ENCODE measurements at places on chromosomes 2 and 18. TPM values are rescaled to one million over a fixed set of nuclear protein-coding genes. Genes with fewer than 3 reads are reported as not detected.

MPP4 gene
- total RNA-seq, result 0.52 TPM

L3MBTL4 gene
- total RNA-seq, result 0.63 TPM

TUBA4B gene
- not detected for total RNA-seq

PROKR1 gene
- total RNA-seq, result 0.12 TPM

NGEF gene
- total RNA-seq, result 71.3 TPM

SH3RF3 gene
- total RNA-seq, result 11.7 TPM

TNFAIP6 gene
- not detected for total RNA-seq

CIDEA gene
- total RNA-seq, result not detected

STPG4 gene
- not detected for total RNA-seq

- H3K27ac ChIP-seq, result no peak overlapping the region
- no peaks in the 10 kb centered on the region for H3K36me3 ChIP-seq
- no peak for DNase-seq
- H3K4me3 ChIP-seq, result no peak overlapping the region
- H3K27me3 ChIP-seq, result peaks cover 58% of the 10 kb centered on the region
- H3K4me1 ChIP-seq, result no peaks in the 10 kb centered on the region
Measured at GRCh38 chr2:240713928-240714746, 22.5 kb downstream of the AQP12A start.

- peaks cover 8% of the 10 kb centered on the region for H3K4me1 ChIP-seq
- H3K4me3 ChIP-seq, result no peak overlapping the region
- no peak overlapping the region for H3K27ac ChIP-seq
- H3K27me3 ChIP-seq, result no peaks in the 10 kb centered on the region
- no peak for DNase-seq
- H3K36me3 ChIP-seq, result no peaks in the 10 kb centered on the region
Measured at GRCh38 chr2:84931384-84931821, 25.9 kb downstream of the TMSB10 start.

- no peak for DNase-seq
- H3K27ac ChIP-seq, result no peak overlapping the region
- H3K4me1 ChIP-seq, result peaks cover 32% of the 10 kb centered on the region
Measured at GRCh38 chr2:112694182-112694581, 26.6 kb upstream of the NT5DC4 start.

- no peaks in the 10 kb centered on the region for H3K27me3 ChIP-seq
- no peak overlapping the region for H3K4me3 ChIP-seq
- no peaks in the 10 kb centered on the region for H3K36me3 ChIP-seq
- no peak for DNase-seq
Measured at GRCh38 chr2:46689993-46690392, 210.6 kb downstream of the TMEM247 start.

GRCh38 chr2:211846036-211846400 lies 692.6 kb downstream of the ERBB4 start:
- H3K27ac ChIP-seq, result no peak overlapping the region
- no peaks in the 10 kb centered on the region for H3K36me3 ChIP-seq
- H3K4me3 ChIP-seq, result no peak overlapping the region

GRCh38 chr2:227597998-227598397 lies 695 bp upstream of the SCYGR2 start:
- no peak overlapping the region for H3K27ac ChIP-seq
- peak; percentile 42 for DNase-seq
- no peak overlapping the region for H3K4me3 ChIP-seq
- H3K27me3 ChIP-seq, result no peaks in the 10 kb centered on the region

GRCh38 chr18:49563701-49564517 lies 2.1 kb downstream of the LIPG start:
- H3K36me3 ChIP-seq, result no peaks in the 10 kb centered on the region
- H3K27ac ChIP-seq, result peak overlapping the region; percentile 76
- H3K4me3 ChIP-seq, result peak overlapping the region; percentile 71

DNA sequence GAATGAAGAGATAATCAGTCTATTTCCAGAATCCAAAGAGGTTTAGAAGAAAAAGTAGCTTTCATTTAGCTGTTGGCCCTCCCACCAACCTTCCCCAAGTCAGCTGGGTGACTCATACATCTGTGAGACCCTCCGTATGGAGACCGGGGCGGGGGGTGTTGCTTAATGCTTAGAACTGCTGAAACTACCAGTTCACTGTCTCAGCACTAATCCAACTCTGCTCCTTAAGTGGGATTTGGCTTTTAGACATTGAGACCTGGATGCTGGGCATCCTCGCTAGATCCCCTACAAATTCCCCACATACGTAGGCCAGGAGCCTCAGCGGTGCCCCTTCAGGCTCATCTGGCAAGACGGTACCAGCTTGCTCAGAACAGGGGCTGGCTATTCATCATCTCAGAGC lies at the start of gene SAG:
SAG (plus strand) TSS at position 252 of the 400 bp plus-strand sequence. CDS start 1,374 bp downstream, outside the sequence.
- DNase-seq, result no peak
- no peaks in the 10 kb centered on the region for H3K27me3 ChIP-seq
- H3K36me3 ChIP-seq, result no peaks in the 10 kb centered on the region
- H3K4me1 ChIP-seq, result no peaks in the 10 kb centered on the region

GRCh38 chr18:31041271-31042083 lies 1.1 kb downstream of the DSC3 start:
- DNase-seq, result peak; percentile 47
- no peaks in the 10 kb centered on the region for H3K27me3 ChIP-seq
- peak overlapping the region; percentile 63 for H3K27ac ChIP-seq
- H3K4me3 ChIP-seq, result peak overlapping the region; percentile 77
- H3K4me1 ChIP-seq, result peaks cover 40% of the 10 kb centered on the region

- no peaks in the 10 kb centered on the region for H3K36me3 ChIP-seq
- DNase-seq, result no peak
- H3K4me1 ChIP-seq, result no peaks in the 10 kb centered on the region
- no peak overlapping the region for H3K4me3 ChIP-seq
Measured at GRCh38 chr2:211756266-211756665, 782.3 kb downstream of the ERBB4 start.

DNA sequence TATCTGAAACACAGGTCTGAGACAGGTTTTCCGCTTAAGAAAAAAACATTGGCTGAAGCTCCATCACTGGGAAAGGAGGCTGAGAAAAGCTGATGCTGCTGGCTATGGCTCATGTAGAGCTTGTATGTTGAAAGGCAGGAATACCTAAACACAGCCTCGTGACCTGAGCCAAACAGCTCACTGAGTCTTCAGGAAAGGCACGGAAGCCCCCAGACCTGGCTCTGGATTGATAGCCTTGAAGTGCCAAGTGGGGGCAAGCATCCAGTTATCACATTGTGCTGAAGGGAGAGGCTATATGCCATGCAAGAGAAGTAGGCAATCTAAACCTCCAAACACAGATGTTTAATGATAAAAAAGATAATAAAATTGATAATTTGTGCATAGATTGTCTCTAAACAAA lies 21.9 kb downstream of the CYTIP start:
- no peak for DNase-seq
- H3K36me3 ChIP-seq, result no peaks in the 10 kb centered on the region
- 0 out of 2 replicates have a peak, but pooled peaks cover 2% of the 10 kb centered on the region for H3K27me3 ChIP-seq
- H3K4me1 ChIP-seq, result no peaks in the 10 kb centered on the region

DNA sequence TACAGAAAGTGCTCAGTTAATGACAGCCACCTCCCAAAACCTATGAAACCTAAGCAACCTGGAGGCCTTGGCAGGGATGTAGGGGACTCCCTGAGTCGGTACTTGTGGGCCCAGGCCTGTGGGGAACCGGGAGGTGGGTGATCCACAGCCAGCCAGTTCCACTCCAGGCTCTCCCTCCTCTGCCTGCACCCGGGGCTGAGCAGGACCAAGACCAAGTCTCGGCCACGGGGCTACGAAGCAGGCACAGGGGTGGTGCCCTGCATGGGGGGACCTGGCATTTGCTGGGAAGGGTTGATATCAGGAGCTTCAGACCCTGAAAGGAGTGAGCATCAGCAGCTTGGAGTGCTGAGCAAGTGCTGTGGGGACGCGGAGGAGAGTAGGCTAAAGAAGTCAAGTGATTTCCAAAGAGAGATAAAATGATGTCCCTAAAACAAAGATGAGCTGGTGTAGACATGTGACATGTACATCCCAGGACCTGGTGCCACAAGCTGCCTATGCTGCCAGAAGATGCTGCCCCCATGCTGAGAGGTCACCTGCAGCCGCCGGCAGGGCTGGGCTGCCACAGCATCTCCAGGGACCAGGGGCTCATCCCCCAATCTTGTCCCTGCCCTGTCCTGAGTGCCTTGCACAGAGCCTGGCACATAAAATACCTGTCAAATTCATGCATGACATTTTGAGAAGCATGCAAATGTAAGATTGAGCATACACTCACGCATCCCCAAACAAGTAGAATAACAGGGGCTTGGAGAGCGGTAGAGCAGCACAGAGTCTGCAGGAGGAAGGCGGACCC lies 21.5 kb downstream of the KCNIP3 start:
- DNase-seq, result no peak
- no peaks in the 10 kb centered on the region for H3K36me3 ChIP-seq
- H3K27me3 ChIP-seq, result no peaks in the 10 kb centered on the region
- no peak overlapping the region for H3K27ac ChIP-seq
- H3K4me3 ChIP-seq, result no peak overlapping the region

DNA sequence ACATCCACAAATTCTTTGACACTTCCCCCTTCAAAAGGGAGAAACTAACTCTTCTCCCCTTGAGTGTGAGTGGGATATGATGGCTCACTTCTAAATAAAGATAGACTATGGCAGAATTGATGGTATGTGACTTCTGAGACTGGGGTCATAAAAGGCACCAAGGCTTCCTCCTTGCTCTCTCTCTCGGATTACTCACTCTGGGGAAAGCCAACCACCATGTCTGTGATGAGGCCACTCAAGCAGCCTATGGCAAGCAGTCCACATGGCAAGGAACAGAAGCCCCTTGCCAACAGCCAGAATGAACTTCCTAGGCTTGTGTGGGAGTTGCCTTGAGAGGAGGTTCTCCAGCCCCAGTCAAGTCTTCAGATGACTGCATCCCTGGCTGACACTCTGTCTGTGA lies 43.6 kb downstream of the KIAA2012 start:
- H3K4me1 ChIP-seq, result peaks cover 33% of the 10 kb centered on the region
- no peak overlapping the region for H3K4me3 ChIP-seq
- H3K36me3 ChIP-seq, result no peaks in the 10 kb centered on the region
- no peaks in the 10 kb centered on the region for H3K27me3 ChIP-seq
- DNase-seq, result no peak

GRCh38 chr2:11166476-11166875 lies 11.2 kb downstream of the SLC66A3 start:
- no peak overlapping the region for H3K4me3 ChIP-seq
- H3K36me3 ChIP-seq, result no peaks in the 10 kb centered on the region
- H3K4me1 ChIP-seq, result no peaks in the 10 kb centered on the region

GRCh38 chr2:45458909-45459563 lies 152.0 kb downstream of the SRBD1 start:
- peak overlapping the region; percentile 36 for H3K27ac ChIP-seq
- no peak overlapping the region for H3K4me3 ChIP-seq
- H3K36me3 ChIP-seq, result no peaks in the 10 kb centered on the region

DNA sequence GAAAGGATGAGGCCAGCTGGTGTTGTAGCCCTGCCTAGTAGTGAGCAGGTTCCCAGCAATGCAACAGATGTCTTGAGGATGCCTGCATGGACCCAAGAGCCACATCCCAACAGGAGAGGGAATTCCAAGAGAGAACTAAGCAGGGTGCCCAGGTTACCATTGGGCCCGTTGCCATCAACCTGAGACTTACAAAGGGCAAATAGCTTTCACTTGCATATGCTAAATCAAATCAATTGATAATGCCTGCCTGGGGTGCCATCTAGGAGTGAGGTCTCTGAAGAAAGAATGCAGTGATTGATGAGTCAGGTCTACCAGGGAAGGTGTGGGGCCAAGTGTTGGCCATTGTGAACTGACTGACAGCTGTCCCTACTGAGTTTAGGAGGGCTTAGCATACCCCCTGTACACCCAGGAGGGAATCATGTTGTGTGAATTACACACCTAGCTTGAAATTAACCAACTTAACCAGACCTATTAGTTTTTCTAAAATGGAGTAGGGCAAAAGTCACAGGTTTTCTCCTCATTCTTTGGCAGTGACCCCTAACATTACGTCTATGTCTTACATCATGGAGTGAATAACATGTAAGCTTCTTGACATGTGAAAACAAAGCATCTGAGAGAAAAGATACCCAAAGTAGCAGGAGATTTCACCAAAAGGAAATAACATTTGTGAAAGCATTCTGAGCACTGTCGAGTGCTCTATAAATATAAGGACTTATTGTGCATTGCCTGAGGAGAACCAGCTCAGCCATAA lies 32.3 kb downstream of the FHOD3 start:
- no peak for DNase-seq
- H3K27ac ChIP-seq, result no peak overlapping the region
- no peaks in the 10 kb centered on the region for H3K27me3 ChIP-seq

GRCh38 chr2:15973481-15974401 lies 33.4 kb downstream of the MYCN start:
- DNase-seq, result no peak
- H3K36me3 ChIP-seq, result no peaks in the 10 kb centered on the region
- no peak overlapping the region for H3K27ac ChIP-seq
- no peaks in the 10 kb centered on the region for H3K27me3 ChIP-seq

GRCh38 chr2:149768320-149768799 lies 180.8 kb upstream of the MMADHC start:
- DNase-seq, result peak; percentile 40
- no peaks in the 10 kb centered on the region for H3K27me3 ChIP-seq
- peaks cover 50% of the 10 kb centered on the region for H3K4me1 ChIP-seq
- H3K27ac ChIP-seq, result peak overlapping the region; percentile 63
- no peaks in the 10 kb centered on the region for H3K36me3 ChIP-seq
- H3K4me3 ChIP-seq, result peak overlapping the region; percentile 5

GRCh38 chr2:202871300-202872141 lies at the start of gene ICA1L:
Gene ICA1L, minus strand, starts transcription at chr2:202871766. Its CDS starts 42,757 bp downstream, at chr2:202829009.
- H3K36me3 ChIP-seq, result no peaks in the 10 kb centered on the region
- H3K27me3 ChIP-seq, result no peaks in the 10 kb centered on the region
- 0 out of 2 replicates have a peak, but pooled peaks cover 8% of the 10 kb centered on the region for H3K4me1 ChIP-seq
- H3K27ac ChIP-seq, result peak within 1 kb of the TSS; percentile 38
- H3K4me3 ChIP-seq, result peak within 1 kb of the TSS; percentile 78
- DNase-seq, result peak; percentile 62

DNA sequence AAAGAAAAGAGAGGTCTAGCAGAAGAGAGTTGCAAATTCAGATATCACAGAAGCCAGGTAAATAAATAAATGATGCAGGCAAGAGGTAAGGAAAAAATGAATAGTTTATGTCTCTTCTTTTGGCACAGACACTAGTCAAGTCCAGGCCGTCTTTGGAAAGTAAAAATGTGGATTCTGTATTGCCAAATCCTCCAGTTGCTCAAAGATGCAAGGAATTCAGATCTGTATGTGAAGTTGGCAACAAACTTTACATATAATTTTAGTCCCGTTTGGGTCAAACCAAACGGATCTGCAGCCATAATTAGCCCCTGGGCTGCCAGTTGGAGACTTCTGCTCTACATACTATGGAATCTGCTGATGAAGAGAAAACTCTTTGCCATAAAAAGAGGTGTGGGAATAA lies 200.5 kb upstream of the RND3 start:
- no peaks in the 10 kb centered on the region for H3K36me3 ChIP-seq
- H3K27ac ChIP-seq, result no peak overlapping the region
- H3K4me1 ChIP-seq, result peaks cover 28% of the 10 kb centered on the region
- no peaks in the 10 kb centered on the region for H3K27me3 ChIP-seq

GRCh38 chr2:136787970-136788369 lies 22.6 kb downstream of the THSD7B start:
- no peak for DNase-seq
- no peaks in the 10 kb centered on the region for H3K4me1 ChIP-seq
- no peak overlapping the region for H3K27ac ChIP-seq
- no peaks in the 10 kb centered on the region for H3K36me3 ChIP-seq
- no peak overlapping the region for H3K4me3 ChIP-seq
- peaks cover 27% of the 10 kb centered on the region for H3K27me3 ChIP-seq
